ENCODE measurements at places on chromosomes 2 and 18.

GRCh38 chr2:224983712-224984554 lies 58.3 kb downstream of the DOCK10 start:
- DNase-seq: no peak

DNA sequence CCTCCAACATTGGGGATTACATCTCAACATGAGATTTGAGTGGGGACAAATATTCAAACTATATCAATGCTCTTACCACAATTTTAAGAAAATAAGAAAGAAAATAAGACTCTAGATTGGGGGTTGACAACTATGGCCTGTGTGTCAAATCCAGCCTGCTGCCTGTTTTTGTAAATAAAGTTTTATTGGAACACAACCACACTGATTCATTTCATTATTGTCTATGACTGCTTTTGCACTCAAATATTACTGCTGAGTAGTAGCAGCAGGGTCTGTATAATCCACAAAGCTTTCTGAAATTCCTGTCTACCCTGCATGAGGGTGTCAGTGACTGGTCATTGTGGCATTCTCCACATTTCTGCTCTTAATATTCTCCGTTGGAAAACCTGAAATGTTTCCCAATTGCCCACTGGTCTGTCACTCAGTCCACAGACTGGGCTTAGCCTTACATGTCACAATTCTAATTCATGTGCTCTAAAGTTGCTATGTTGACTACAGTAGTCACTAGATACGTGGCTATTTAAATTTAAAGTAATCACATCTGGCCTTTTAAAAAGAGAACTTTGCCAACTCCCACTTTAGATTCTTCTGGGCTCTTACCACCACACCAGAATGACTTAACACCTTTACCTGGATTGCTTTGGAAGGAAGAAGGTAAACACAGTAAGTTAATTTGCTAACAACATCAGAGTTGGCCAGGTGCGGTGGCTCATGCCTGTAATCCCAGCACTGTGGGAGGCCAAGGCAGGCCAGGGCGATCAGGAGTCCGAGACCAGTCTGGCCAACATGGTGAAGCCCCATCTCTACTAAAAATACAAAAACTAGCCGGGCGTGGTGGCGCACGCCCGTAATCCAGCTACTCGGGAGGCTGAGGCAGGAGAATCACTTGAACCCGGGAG lies 86.9 kb downstream of the CLHC1 start:
- no peak for DNase-seq

- DNase-seq: no peak
Measured at GRCh38 chr2:161576421-161576820, 47.8 kb upstream of the SLC4A10 start.

- no peak for DNase-seq
Measured at GRCh38 chr2:162044586-162044985, 29.4 kb downstream of the DPP4 start.

GRCh38 chr2:200533754-200534153 lies 7.7 kb downstream of the SGO2 start:
- DNase-seq: no peak

- no peak for DNase-seq
Measured at GRCh38 chr2:165149439-165149838, 54.4 kb downstream of the SCN3A start.

DNA sequence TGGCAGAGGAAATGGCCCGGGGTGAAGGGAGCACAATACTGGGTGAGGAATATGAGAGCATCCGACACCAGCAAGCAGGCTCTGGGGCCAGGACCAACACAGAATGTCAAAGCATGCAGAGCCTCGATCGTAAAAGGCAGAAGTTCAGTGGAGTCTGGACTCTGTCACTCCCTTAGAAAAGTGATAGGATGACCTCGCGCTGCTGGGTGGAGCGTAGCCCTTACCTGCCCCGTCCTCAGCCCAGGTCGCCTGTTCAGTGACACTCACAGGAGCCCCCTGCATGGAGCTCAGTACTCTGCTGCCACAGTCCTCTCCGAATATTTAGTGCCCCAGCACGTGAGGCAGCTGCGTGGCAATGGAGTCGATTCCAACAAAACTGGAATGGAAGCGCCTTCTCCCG lies 236.7 kb upstream of the MYT1L start:
- no peak for DNase-seq

DNA sequence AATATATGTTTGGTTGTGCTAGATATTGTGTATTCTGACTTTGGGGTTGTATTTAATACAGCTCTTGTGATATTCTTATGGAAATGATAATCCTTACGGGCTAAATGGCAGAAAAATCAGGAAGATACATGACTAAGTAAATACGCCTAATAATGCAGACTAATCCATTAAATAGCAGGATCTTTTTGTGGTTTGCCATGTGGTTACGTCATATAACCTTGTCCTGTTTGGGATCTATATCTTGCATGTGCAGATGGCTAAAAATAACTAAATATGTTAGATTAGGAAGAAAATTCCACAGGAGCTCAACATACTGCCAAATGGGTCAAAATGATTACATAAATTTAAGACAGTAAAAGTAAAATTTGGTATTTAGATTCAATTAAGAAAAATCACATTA lies 83.0 kb downstream of the NEB start:
- DNase-seq: no peak

DNA sequence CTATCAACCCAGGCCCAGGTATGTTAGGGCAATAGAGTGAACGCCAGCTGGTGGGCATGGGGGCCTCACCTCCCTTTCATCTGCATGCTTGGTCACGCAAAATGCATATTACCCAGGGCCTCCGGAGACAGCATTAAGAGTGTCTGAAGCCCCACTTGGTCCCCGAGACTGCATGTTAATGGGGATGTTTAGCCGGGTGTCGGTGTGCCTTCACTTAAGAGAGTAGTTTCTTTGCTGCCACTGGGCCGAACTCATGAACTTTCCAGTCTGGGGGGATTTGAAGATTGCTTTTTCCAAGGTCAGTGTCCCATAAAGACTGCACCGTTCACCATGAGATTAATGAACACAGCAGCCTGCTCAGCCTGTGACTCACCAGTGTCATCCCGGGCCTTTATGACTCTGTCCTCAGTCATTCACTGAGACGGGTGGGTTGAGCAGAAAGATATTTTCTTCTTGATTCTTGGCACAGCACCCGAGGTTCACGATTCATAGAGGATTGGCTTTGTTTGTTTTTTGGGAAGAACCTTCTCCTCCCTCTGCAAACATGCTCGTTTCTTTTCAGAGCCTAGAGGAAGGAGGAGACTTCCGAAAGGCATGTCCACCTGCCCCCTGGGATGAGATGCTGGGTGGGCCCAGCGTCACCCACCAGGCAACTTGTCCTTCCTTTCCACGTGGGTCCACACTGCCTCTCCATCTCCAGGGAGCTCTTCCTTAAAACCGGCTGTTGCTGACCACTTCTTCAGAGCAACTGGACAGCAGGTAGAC lies 199.1 kb downstream of the GLI2 start:
- no peak for DNase-seq

GRCh38 chr18:6722690-6723089 lies 6.8 kb upstream of the ARHGAP28 start:
- DNase-seq: no peak

DNA sequence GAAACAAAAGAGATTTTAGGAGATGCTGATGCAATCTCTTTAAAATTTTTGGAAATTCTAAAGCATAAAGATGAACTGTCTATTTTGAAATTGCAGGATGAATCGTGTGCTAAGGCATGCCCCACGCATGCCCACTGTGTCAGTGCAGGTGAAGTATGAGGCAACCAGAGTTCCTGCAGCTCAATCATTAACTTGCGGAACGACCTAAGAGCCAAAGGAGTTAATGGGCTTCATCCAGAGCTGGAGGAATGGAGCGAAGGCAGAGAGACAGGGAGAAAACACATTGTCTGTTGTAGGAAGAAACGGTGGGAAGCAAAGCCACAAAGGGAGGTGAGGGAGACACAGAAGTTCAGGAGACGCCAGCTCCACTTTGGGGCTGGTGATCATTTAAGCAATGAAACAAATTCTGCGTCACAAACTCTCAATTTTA lies 265.2 kb downstream of the CCDC85A start:
- no peak for DNase-seq

DNA sequence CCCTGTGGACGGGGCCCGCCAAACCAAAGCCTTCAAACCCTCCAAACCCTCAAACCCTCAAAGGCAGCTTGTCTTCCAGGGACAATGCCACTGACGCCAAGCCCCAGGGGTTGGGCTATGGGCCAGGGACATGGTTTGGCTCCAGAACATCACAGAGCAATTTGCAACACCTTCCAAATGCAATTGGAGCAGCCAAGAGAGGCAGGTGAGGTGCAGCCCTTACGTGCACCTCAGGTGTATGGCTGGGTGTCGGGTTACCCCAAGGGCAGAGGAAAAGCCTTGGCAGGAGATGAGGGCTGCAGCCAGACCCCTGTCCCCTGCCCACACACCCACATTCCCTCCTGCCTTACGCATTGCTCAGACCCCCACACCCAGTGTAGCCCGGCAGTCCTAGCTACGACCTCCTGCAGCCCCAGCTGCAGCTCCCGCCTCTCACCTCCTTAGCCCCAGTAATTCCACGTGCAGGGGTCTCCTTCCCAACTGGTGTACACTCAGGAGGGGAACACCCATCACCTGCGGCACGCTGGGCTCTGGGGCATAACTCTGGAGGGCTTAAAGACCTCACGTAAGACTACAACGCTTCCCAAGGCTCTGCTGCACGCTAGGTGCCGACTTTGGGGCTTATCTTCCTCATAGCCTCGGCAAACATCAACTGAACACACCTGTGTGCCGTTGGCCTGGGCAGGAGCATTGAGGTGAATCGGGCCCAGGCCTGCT lies 88.7 kb downstream of the TFCP2L1 start:
- no peak for DNase-seq

Measured in NCI-H187 treated with DMSO at 0.1 percent for 48 hours (cell line).